ENCODE measurements at places on chromosomes 11 and 22.

GRCh38 chr11:114194702-114195101 is 101.5 kb upstream of the NNMT start:
- no peak for DNase-seq

- DNase-seq, result no peak
Measured at GRCh38 chr22:23782252-23782651, 4.5 kb upstream of the SMARCB1 start.

DNA sequence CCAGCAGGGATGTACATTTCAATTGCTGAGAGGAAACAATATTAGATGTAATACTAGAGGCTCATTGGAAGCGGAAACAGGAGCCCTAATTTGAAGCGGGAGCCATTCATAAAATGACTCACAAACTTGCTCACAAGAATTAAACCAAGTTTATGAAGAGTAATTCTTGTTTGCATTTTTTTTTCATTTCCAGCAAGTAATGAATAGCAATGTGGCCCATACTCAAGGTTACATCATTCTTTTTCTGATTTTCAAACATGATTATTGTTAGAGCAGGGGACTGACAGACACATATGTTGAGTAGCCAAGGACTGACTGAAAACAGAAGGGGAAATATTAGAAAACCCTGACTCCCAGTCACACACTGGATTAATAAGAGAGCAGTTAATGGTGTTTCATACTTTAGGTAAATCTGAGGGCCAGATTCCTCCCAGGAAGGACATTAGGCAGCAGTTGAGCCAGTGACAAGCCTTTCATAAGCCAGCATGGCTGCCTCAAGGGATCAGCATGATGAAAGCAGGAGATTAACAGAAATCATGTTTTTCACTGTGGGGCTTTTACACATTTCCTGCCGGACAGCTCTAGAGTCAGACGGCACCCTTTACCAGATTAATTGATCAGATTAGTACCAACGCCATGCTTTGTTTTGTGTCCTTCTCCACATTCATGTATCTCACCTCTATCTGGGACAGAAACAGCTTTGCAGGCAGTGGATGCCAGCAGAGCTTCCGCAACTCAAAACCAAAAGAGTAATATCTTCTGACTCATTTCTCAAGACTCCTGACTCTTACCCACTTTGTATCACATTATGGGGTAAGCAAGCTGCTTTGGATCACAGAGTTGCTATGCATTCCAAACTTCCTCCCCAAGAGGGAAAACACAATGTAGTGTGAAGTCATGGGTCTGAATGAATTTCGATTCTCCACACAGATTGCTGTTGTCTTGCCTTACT is 831.6 kb downstream of the KCNA4 start:
- DNase-seq, result no peak

DNA sequence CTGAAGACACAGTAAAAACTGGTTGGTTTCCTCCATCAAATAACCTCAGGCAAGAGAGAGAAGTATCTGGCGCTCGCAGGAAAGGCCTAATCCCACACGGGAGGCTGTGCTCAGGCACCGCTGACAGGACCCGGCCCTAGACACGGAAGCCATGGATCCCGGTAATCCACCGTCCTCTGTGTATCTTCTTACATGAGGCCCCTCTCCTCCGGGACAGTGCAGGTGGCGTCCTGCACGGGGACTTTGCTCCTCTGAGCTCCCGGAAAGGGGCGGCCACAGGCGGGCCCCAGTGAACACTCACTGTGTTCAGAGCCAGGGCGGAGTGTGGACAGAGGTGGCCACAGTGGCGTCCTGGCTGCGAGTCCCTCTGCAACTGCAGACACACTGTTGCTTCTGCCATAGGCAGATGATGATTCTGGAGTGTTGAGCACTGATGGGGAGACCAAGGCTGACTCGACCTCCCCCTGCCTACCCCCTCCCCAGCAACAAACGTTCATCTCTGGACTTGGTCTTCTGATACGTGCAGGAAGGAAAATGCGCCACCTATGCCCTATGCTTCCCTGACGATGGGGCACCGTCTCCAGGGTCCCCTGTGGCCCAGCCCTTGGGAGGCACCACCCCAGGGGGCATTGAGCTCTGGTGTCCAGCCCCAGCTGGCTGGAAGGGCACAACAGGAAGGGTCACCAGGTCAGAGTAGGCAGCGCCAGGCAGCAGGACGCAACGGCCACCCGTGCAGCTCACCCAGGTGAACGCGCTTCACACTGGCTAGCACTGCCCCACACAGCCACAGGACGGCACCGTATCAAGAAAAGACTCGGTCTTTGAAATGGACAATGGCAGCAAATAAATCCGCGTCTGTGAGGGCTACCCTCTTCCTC is 95.7 kb downstream of the TRMU start:
- DNase-seq, result no peak

DNA sequence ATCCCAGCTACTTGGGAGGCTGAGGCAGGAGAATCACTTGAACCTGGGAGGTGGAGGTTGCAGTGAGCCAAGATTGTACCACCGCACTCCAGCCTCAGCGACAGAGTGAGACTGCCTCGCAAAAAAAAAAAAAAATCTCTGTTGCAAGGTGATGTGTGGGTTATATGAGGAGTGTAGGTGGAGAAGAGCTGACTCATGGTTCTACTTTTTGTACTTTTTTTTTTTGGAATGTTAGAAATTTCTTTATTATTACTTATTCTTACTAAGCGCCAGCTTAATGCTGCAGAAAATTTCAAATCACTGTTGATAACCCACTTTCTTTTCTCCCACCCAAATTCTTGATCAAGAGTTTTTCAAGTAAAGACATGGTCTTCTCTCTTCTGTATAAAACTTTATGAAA is 29.6 kb upstream of the DNAJB13 start:
- no peak for DNase-seq

GRCh38 chr22:36166518-36167220 is 6.1 kb upstream of the APOL3 start:
- no peak for DNase-seq

GRCh38 chr11:43899094-43899493 is 18.5 kb downstream of the ALKBH3 start:
- DNase-seq, result no peak
